ENCODE measurements at places on chromosomes 7 and 10.

GRCh38 chr7:72292794-72293193 lies 119.3 kb downstream of the CALN1 start:
- no peak for DNase-seq

DNA sequence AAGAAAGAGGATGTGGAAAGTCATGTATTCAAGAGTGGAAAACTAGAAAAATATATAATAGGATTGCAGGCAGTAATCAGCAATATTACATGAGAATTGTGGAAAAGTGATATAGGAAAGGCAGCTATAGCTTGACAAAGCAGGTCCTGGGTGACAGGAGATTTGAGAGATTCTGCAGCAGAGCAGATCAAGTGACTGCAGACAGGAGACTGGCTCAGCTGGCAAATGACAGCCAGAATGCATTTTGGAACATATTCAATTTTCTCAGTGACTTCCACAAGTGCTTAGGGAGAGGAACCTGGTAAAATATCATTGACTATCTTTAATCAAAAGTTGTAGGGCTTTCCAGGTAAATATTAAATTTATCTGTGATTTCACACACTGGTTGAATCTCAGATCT lies 260.5 kb upstream of the CACNA2D1 start:
- no peak for DNase-seq

DNA sequence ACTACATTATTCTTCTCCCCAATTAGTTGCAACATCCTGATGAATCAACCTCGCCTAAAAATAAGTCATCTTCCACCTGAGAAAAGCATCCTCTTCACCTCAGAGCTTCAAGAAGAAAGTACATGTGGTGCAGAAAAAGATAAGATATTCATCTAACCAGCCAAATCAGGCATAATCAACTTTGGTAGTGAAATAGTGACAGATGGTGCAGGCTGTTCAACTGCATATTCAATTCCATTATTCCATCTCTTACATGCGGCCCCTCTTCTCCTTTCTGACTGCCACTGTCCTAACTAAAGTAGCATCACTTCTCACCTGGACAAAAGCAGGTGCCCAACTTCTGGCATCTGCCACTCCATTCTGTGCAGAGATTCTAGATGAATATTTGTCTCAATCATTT lies 148.4 kb upstream of the STEAP1 start:
- DNase-seq = no peak

GRCh38 chr10:101965075-101965765 lies 90.8 kb downstream of the ARMH3 start:
- no peak for DNase-seq

DNA sequence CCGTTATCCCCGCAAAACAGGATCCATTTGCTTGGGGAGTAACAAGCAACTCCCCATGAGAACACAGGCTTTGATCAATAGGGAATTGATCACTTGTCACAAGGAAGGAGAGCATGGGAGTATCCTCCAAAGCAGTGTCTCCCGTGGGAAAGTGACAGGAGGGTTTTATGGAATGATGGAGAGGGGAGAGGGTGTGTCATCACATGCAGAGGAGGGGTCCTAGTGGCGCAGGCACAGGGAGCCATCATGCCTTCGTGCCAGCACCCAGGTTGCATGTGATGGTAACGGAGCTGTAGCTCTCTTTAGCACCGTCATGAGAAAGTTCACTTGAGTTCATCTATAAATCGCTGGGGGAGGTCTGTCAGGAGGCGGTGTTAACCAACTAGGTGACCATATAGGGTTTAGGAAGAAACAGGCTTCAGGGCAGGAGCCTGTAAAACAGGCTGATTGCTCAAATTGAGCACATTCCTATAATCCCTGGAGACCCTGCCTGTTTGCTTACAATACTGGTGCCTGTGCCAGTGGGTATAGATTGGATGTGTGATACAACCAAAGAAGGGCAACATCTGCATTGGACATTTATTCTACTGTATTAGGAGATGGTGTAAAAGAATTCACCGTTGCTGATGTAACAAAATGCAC lies 428.5 kb downstream of the GALNT17 start:
- DNase-seq = no peak

GRCh38 chr10:130337305-130337640 lies 201.1 kb downstream of the GLRX3 start:
- no peak for DNase-seq

- no peak for DNase-seq
Measured at GRCh38 chr7:98526059-98526458, 91.0 kb upstream of the NPTX2 start.

- DNase-seq = no peak
Measured at GRCh38 chr7:139681463-139681755, 96.4 kb downstream of the HIPK2 start.

GRCh38 chr7:155462163-155462735 lies 4.3 kb downstream of the EN2 start:
- DNase-seq = no peak

DNA sequence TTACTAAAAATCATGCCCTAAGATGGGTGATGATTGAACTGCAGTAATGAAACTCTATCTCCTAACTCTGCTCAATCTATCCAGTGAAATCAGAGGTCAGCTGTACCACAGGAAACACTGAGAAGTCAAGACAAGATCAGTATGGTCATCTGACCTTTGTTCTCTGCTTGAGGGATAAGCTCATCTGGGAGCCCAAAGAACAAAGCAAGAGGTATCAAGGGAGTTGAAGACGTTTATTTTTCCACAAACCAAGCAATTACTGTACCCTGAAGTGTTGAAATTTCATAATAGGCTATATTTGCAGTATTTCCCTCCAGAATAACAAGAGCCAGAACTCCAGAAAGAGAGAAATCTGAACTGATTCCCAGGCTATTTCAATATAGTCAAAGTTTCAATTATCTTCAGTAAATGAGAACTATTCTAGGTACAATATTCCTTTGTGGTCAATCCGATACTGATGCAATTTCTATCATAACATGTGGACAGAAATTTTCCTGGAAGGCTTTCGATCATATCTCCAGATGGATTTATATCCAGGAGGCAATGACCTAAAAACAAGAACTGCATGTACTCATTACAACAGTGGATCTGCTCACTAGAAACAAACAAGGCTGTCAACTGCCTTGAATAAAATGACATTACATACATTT lies 345.3 kb downstream of the TNS3 start:
- no peak for DNase-seq

DNA sequence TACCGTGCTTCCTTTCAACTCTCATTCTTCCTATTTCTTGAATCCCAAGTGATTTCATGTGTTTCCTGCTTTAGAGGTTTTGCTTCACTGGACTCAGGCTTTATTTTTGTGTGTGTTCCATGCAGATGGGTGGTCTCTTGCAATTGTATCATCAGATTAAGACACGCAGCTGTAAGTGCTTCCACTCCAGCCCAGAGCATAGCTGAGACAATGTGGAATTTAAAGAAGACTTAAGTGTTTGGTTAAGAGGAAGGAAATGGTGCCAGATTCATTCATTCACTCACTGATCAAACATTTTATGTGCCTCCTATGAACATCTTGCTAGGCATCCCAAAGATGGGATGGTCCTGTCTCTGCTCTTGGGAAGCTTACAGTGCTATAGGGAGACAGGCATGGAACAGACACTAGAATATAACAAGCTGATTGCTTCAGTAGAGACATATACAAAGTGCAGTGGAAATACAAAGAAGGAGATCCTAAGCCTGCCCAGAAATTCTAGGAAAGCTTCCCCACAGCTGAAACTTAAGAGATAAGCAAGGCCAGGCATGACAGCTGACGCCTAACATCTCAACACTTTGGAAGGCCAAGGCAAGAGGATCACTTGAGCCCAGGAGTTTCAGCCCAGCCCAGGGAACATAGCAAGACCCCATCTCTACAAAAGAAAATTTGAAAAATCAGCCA lies 46.1 kb upstream of the LRRC17 start:
- DNase-seq = no peak

DNA sequence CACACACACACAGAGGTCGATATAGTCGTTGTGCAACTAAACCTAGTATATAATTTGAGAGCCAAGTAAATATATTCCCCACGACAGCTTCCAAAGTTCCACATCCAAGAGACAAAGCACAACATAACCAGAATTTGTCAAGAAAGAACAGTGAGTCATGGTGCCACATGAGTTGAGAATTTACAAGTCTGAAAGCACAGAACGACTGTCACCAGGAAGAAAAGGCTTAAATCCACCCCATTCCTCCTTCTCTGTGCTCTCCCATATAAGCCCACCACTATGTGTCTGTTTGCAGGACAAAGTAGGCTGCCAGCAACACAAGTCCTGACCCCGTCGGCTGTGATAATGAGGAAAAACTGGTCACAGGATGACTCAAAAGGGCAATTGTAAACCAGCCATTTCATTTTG lies 32.8 kb downstream of the GSAP start:
- no peak for DNase-seq

- DNase-seq = no peak
Measured at GRCh38 chr10:106898446-106898845, 266.1 kb downstream of the SORCS1 start.

DNA sequence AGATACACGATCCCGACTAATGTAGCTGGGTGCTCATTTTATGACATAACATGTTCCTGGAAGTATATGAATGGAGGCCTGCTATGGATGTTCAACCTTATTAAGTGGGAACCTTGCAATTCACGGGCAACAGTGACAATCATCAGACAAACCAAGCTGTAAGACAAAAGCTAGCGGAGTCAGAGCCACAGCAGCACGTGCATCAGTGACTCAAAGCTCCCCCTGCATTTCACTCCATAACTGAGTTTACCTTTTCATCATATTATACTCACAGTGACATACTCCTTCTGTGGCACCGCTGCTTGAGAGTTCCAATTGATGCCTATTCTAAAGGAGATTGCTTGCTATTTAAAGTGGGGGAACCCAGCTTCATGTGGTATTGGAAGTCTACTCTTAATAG lies 176.0 kb upstream of the PITRM1 start:
- no peak for DNase-seq

DNA sequence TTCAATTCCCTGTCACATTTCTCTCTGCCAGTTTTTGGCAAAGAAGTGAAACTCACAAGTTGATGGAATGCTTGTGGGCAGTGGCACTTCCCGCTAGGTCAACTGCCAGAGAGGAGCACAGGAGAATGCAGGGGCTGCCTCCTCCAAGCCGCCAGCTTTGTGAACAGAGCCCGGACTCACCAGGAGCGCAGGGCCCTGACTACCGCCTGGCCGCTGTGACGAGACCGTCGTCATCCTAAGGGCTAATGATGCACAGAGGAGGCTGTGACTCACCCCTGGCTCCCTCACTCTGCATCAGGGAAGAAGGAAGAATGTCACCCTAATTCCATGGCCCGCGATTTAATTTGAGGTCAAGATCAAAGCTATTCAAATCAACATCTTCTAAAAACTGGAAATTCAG lies 123.9 kb downstream of the TAX1BP1 start:
- DNase-seq = no peak

DNA sequence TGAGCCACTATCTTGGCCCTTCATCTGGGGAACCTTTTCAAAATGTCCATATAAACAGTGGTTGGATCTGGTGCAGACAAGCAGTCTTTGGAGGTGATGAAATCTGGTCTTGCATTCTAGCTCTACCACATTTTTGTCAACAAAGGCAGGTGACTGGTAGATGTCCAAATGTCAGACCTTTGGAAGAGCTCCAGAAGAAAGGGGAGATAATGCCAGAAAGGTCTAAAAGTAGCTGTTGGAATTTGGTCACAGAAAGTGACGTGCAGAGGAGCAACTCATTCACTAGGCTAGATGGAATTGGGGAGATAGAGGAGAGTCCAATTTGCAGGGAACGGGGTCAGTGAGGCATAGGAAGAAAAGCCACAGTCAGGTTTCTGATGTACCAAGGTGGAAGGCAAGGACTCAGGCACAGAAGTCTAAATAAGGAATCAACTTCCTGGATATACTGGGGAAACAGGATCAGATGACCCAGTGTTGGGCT lies 36.4 kb upstream of the WAC start:
- no peak for DNase-seq

- DNase-seq = no peak
Measured at GRCh38 chr7:16604054-16604453, 41.5 kb downstream of the ANKMY2 start.

DNA sequence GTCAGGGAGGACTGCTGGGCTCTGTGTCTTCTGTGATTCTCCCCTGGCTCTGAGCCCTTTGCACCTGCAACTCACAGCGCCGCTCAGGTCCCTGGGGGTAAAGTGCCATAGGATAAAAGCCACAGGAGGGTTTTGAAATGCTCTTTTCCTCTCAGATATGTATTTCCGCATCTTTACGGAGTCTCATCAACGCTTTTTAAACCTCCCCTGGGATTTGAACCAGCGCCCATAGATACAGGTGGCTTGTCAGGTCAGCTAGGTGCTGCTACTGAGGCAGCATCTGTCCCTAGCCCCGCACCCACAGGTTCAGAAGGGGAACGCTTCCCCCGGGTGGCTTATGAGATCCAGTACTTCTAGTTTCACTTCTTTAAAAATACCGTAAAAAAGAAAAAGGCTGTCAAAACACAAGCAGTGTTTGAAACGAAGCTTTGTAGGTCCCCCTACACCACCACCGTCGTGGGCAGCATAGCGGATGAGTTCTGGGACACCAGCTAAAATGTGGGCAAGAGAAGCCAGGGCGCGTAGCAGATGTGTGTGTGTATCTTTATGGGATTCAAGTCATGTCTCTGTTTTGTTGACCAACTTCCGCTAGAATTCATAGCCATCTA lies 173.5 kb downstream of the CUX1 start:
- DNase-seq = no peak

DNA sequence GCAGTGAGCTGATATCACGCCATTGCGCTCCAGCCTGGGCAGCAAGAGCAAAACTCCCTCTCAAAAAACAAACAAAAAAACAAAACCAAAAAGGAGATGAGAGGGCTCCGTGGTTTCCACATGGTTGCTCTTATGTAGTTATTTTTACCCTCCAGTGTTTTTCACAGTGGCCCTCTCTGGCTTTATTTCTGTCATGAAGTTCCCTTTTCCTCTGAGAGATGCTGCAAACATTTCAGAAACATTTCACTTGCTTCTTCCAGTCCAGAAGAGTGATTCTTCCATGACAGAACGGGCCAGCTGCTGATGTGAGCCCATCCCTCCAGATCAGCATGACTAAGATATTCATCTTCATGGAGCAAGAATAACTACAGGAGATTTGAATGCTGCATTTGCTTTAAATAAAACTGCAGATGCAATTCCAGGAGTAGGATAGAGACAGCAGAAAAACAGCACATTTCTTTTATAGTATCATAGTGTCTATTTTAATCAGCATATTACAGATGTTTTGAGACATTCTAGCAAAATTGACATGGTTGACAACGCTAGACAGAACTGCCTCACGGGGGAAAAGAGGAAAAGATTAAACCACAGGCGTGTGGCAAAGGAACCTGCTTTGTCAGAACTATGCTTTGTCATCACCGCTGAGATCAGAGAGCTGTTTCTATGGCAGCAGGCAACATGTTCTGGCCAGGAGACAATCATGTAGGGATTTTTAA lies 40.3 kb downstream of the NRCAM start:
- no peak for DNase-seq

- peak; percentile 21 for DNase-seq
Measured at GRCh38 chr10:8416192-8416701, 361.8 kb downstream of the GATA3 start.

DNA sequence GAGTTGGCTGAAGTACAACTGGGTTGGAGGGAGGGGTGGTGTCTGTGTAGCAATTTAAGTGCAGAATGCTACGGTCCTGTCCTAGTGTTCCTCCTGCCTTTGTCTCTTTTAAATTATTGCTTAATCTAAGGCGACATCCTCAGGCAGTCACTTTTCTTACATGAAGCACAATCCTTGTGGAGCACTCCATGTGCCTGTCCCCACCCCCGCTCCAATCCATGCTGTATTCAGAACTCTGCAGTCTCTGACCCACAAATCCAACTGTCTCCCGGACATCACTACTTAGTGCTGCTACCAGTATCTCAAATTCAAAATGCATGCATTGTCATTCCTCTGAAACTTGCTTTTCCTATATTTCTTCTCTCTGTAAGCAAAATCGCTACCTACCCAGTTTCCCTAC lies 91.4 kb upstream of the FAM133B start:
- no peak for DNase-seq

- no peak for DNase-seq
Measured at GRCh38 chr7:55307123-55307916, 57.8 kb upstream of the LANCL2 start.
